ENCODE measurements at places on chromosomes 6 and 20.

GRCh38 chr20:2093159-2093781 is 8.4 kb upstream of the STK35 start:
- no peak for DNase-seq

- no peak for DNase-seq
These were observed 315.1 kb upstream of the PRND start for GRCh38 chr20:4406627-4407026.

- DNase-seq: no peak
These were observed 102.3 kb downstream of the PDSS2 start for GRCh38 chr6:107357031-107357430.

DNA sequence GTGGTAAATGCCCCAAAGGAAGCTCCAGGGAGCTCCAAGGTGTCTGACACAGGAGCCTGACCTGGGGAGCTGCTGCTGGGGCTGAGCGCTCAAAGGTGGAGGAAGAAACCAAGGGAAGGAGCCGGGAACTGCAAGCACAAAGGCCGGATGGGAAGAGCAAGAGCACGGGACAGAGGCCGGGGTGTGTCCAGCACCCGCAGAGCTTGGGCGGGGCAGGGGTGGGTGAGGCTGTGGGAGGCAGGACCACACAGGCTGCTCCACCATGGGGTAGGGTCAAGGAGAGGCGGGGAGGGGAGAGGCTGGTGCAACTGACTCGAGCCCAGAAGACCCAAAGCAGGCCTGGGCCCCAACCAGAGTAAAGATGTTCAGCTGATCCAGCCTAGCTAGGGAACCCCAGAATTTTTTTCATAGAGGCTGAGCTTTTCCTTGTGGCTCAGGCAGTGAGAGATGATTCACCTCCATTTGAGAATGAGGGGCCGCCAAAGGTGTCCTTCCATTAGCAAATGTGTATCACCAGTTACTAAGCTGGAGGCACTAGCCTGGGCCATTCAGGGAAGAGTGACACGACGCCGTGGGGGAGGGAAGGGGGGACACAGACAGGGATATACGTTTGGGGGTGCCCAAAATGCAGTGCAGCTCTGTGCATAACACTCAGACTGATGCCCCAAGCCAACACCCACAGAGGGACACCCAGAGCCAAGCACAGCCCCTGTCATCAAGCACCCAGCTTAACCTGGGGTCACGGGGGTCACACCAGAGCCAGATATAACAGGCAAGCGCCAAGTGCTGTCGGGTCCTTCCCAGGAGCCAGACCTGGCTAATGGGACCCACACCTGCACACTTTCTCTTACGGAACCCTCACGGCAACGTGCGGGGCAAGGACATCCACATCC is 21.3 kb upstream of the TLDC2 start:
- no peak for DNase-seq

DNA sequence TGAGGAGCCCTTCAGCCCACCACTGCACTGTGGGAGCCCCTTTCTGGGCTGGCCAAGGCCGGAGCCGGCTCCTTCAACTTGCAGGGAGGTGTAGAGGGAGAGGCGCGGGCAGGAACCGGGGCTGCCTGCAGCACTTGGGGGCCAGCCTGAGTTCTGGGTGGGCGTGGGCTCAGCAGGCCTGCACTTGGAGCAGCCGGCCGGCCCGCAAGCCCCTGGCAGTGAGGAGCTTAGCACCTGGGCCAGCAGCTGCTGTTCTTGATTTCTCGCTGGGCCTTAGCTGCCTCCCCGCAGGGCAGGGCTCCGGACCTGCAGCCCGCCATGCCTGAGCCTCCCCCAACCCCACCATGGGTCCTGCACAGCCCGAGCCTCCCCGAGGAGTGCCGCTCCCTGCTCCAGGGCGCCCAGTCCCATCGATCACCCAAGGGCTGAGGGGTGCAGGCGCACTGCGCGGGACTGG is 101.7 kb upstream of the ADGRB3 start:
- DNase-seq: no peak

- DNase-seq: no peak
These were observed 115.1 kb downstream of the JAG1 start for GRCh38 chr20:10558635-10559187.

GRCh38 chr6:33708516-33709204 is 2.8 kb downstream of the UQCC2 start:
- no peak for DNase-seq

DNA sequence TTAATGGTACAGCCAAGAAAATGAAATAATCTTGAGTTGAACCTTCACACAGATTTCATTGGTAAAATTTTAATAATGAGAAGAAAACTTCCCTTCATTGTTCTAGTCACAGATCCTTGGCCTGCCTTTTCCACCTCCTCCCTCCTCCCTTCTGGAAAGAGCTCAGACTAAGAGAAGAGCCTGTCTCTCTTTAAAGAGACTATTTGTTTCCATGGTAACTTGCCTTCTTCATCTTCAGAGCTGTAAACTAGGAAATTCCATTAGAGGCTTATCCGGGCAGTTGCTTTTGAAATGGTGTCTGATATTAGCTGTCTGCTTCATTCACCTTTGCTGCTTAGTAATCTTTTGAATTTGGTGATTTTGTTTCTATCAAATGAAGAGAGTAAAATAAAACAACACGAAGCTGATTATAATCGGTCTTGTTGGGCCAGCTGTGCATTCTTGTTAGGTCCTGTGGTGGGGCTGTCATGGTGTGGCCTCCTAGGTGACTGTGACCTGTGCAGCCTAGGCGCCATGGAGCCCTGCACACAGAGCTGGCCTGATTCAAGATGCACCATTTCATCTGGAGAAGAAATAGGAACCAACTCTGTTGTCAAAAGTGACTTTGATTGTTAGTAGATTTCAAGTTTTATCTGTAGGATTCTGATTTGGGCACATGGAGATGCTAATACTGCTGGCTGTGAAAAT is 96.7 kb downstream of the MAP3K7 start:
- DNase-seq: no peak

DNA sequence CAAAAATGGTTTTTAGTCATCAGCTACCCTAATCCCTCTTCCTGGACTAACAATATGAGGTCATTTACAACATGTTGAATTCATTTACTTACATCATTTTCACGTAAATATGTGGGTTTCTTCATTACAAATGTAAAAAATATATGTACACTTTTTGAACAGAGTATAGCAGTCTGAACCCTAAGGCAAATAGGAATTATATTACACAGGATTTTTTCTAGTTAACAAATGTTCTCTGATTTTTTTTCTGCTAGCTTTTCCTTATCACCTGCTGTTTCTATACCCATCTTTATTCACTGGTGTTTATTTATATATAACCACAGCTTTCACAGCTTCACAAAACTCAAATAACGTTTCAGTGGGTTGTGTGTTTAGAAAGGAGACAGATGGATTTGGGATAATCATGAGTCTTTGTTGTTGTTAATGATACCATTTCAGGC is 21.0 kb upstream of the CD2AP start:
- no peak for DNase-seq

- no peak for DNase-seq
These were observed 7.4 kb downstream of the PIM1 start for GRCh38 chr6:37177077-37177934.

GRCh38 chr6:42013134-42013516 is 37.2 kb upstream of the TAF8 start:
- no peak for DNase-seq

DNA sequence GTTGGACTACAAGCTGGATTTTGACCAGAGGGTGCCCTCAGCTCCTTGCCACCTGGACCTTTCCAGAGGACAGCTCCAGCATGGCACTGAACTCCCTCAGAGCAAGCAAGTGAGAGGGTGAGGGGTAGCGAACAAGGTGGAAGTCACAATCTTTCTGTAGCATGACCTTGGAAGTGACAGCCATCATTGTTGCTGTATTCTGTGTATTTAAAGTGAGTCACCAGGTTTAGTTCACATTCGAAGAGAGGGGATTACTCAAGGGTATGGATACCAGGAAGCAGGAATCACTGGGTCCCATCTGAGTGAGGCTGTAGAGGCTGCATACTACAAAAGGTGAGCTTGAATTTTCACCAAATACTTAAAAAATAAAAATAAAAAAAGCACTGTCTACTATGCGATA is 280.0 kb upstream of the SPTLC3 start:
- DNase-seq: no peak

DNA sequence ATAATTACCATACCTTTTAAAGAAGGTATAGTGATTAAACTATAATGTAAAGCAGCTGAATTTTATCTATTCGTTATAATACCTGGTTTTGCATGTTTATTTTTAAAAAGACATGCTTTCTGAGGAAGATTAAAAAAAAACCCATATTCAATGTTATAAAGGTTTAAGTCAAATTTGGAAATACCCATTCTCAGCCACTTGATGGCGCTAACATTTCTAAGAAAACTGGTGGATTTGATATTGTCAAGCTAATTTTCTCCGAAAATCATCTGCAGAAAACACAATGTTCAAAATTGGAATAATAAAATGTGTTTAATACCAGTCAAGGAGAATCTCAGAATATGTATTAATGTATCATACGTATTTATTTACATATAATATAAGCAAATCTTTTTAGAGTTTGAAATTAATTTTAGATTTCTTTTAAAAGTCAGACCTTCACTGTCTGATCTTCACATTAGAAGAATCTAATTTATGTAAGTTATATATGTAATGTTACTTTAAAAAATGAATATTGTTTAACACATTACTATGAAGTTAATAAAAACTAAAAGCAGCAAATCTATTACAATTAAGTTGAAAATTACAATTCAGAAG is 35.0 kb downstream of the SHPRH start:
- no peak for DNase-seq

- no peak for DNase-seq
These were observed 82.2 kb downstream of the ZDHHC14 start for GRCh38 chr6:157462956-157463742.

DNA sequence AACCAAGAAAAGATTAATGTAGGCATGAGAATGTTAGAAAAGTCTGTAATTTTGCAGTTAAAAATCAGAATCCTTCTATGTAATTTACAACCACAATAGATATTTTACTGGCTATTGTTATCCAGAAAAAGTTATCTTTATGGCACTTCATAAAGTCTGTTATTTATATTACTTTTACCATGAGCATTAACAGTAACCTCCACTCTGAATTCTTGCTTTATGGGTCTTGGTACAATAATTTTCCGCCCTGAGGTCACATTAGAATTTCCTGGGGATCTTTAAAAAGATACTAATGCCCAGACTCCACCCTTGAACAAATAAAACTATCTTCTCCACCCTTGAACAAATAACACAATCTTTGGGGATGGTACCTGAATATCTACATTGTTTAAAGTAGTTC is 9.6 kb downstream of the RSPO3 start:
- DNase-seq: no peak

DNA sequence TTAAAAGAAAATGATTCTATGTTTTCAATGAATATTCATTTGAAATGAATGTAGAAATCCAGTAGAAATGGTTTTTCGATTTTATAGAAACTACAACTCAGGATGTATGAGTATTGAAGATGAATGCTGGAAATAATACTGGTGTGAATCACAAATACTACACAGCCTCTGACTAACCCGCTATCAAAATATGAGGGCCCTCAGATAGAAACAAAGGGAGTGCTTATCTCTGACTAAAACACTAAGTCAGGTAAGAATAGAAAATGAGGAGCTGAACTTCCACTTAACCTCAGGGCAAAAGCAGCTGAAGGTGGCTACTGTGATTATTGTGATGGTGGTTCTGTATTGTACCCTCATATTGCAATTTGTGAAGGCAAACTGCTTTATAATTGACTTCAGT is 220.9 kb upstream of the RNF217 start:
- no peak for DNase-seq

DNA sequence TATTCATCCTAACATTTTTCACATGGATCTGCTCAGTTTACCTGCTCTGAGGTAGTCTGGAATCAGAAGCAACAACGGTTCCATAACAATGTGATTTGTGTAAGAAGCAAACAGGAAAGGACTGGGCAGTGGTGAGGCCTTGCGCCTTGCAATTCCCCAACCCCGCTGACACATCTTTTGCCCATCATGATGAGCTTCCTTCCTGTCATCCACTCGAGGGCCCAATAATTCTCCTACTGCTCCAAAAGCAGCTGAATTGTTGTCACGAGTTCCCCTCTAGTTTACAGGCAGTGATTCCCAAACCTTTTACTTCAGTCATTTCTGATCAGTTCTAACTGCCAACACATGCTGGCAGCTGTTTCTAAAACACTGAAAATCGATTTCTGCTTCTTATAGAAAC is 22.9 kb downstream of the STX7 start:
- DNase-seq: no peak

DNA sequence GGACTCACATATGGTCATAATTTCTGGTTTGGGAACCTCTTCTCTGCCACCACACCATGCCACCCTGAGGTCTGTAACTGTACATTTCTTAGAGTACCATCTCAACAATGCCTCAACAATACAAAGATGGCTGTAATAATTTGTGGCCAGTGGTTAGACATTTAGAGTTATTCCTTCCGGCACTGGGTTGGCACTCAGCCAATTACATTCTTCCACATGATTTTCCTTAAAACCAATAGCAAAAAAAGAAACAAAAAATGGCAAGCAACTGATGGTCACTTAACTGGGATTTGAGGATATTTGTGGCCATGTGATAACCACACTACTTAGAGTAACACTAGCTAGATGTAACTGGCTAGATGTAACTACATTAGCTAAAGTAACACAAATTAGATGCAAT is 79.9 kb downstream of the SEL1L2 start:
- no peak for DNase-seq

GRCh38 chr6:132526461-132526860 is 11.6 kb upstream of the TAAR9 start:
- DNase-seq: no peak

DNA sequence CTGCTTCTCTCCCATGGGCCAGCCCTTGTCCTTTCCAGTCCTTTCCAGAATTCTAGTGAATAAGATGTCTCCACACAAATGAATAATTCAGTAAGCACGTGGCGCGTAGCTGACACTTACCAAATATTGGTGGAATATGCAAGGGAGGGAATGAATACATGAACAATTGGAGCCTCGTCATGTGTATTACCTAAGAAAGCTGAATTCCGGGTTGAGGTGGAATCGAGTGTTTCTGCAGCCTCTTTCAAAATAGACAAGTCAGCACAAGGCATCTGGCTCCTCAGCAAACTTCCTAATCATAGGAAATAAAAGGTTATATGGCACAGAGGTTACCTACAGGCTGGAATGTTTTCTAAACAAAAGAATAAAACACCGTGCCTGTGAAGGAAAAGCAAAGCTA is 47.0 kb upstream of the NT5E start:
- DNase-seq: no peak

- no peak for DNase-seq
These were observed 26.4 kb downstream of the RPP40 start for GRCh38 chr6:4977468-4977867.

DNA sequence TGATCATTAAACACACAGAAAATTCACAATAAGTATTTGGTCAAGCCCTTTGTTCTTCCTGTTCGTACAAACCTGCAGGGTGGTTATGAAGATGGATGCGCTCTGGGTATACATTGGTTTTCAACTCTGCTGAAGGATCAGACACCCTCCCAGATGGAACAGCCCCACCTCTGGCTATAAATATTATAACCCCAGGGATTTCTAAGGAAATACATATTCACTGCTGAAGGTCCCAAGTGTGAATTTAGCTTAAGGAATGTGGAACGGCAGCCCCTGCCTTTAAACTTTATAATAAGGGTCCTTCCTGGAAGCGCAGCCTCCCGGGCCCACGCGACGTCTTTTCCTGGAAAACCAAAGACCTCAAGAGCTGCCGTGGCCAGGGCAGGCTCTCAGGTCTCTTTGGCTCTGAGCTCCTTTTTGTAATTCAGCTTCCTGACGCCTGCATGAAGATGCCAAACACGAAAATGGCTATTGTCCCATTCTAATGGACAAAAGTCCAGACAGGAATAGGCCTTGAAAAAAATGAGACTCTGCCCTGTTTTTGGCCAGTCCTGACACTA is 172.4 kb upstream of the SSTR4 start:
- no peak for DNase-seq

Measured in stimulated activated CD4-positive, alpha-beta T cell treated with anti-CD3 and anti-CD28 coated beads, Interleukin-15, amount 100 ng/mL, for 1 hour (primary cell).